ENCODE measurements at places on chromosomes 2 and 18. TPM values are rescaled to one million over a fixed set of nuclear protein-coding genes. Genes with fewer than 3 reads are reported as not detected.

Gene COL3A1
- total RNA-seq, result not detected

Gene MPP4
- total RNA-seq, result not detected

Gene UGT1A7
- total RNA-seq, result not detected

Gene NPPC
- total RNA-seq, result not detected

Gene CAPN14
- not detected for total RNA-seq

Gene SCYGR4
- not detected for total RNA-seq

Gene CPLX4
- total RNA-seq, result not detected

Gene GAD1
- total RNA-seq, result 2.5 TPM

Gene KYNU
- total RNA-seq, result 143 TPM

Gene ARHGAP15
- not detected for total RNA-seq

Gene REG1B
- total RNA-seq, result not detected

Gene PRSS56
- total RNA-seq, result not detected

Gene LINC00305
- not detected for total RNA-seq

Gene PKDCC
- 0.49 TPM for total RNA-seq

Gene ABCB11
- total RNA-seq, result not detected

Gene ZRANB3
- 17.3 TPM for total RNA-seq

Gene CRYBA2
- not detected for total RNA-seq

Gene CFC1
- not detected for total RNA-seq

Gene UGT1A8
- not detected for total RNA-seq

Gene NPHP1
- total RNA-seq, result 3.1 TPM

Gene SLC9A2
- total RNA-seq, result 0.09 TPM

Gene REG3A
- total RNA-seq, result not detected

Gene HRH4
- total RNA-seq, result 0.10 TPM

Gene TTC27
- 29.1 TPM for total RNA-seq

Gene TMEM247
- not detected for total RNA-seq

Gene LRP1B
- not detected for total RNA-seq

Gene NABP1
- 96.3 TPM for total RNA-seq

Gene SLC19A3
- not detected for total RNA-seq

Gene FECH
- 23.4 TPM for total RNA-seq

Gene MYO1B
- total RNA-seq, result 204 TPM

Gene SYT4
- not detected for total RNA-seq

Gene RAB12
- 28.4 TPM for total RNA-seq

Gene CREG2
- total RNA-seq, result not detected

Gene RTP5
- total RNA-seq, result not detected

Gene TMEM18
- total RNA-seq, result 25.1 TPM

Gene UGT1A1
- total RNA-seq, result not detected

Gene C2orf80
- total RNA-seq, result not detected

Gene SLC35G4
- total RNA-seq, result not detected

Gene REG1A
- total RNA-seq, result not detected

Gene ATP6V1C2
- 0.19 TPM for total RNA-seq

Gene DPYSL5
- total RNA-seq, result not detected

Gene PLGLB2
- 1.1 TPM for total RNA-seq

Gene BCL2
- 3.0 TPM for total RNA-seq

Gene SKOR2
- not detected for total RNA-seq

Gene PUM2
- total RNA-seq, result 94.0 TPM

Gene ONECUT2
- total RNA-seq, result 0.49 TPM

Gene NFU1
- 29.5 TPM for total RNA-seq

Gene MZT2B
- 427 TPM for total RNA-seq

Gene IL1F10
- not detected for total RNA-seq

Measured in MCF 10A (cell line).